Left colon (tissue), 2 donors: ENCODE measurements at places on chromosomes 5 and 9. TPM values are rescaled to one million over a fixed set of nuclear protein-coding genes. Genes with fewer than 3 reads are reported as not detected.
A peak's percentile ranks its signal among the peaks of the same experiment; 100 is the strongest.

GRCh38 chr5:94577466-94578245 lies 40.7 kb downstream of the KIAA0825 start:
- no peak for DNase-seq

Gene GRXCR2
- not detected for total RNA-seq

GRCh38 chr5:171418316-171418981 lies 998 bp upstream of the FGF18 start:
- DNase-seq: peak; percentile 75

- DNase-seq: no peak
Observed at GRCh38 chr9:98836206-98836605, 28.7 kb downstream of the GALNT12 start.

GRCh38 chr9:89538871-89539270 lies 41.0 kb upstream of the SEMA4D start:
- peak; percentile 12 for DNase-seq

- no peak for DNase-seq
Observed at GRCh38 chr5:59390074-59390659, 503.4 kb downstream of the PDE4D start.

- DNase-seq: no peak
Observed at GRCh38 chr9:113674436-113674835, 201.7 kb upstream of the ZNF618 start.

GRCh38 chr5:65126542-65127069 lies 355.1 kb downstream of the ADAMTS6 start:
- no peak for DNase-seq

Gene IFNA21
- not detected for total RNA-seq

GRCh38 chr9:123378025-123378424 lies 22.0 kb downstream of the CRB2 start:
- DNase-seq: no peak

DNA sequence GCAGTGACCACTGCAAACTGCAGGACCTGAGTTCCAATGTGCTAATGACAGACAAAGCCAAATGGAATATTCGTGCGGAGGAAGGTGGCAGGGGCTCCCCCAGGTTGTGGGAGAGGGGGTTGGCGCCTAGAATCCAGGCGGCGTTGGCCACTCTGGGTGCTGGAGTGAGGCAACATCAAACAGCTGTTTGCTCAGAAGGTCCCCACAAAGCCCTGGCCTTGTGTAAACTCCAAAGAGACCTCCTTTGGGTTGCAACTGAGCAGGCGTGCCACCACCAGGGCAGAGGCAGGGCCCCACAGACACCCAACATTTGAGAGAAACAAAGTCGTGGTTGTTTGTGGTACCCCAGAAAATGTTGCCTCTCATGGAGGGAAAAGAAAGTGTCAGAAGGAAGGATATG lies 14.5 kb downstream of the STKLD1 start:
- no peak for DNase-seq

- DNase-seq: peak; percentile 82
Observed at GRCh38 chr5:1118738-1119137, 6.9 kb upstream of the SLC12A7 start.

Gene PCDHGB6
- 2.2 TPM for total RNA-seq

Gene FOXD4L3
- not detected for total RNA-seq

DNA sequence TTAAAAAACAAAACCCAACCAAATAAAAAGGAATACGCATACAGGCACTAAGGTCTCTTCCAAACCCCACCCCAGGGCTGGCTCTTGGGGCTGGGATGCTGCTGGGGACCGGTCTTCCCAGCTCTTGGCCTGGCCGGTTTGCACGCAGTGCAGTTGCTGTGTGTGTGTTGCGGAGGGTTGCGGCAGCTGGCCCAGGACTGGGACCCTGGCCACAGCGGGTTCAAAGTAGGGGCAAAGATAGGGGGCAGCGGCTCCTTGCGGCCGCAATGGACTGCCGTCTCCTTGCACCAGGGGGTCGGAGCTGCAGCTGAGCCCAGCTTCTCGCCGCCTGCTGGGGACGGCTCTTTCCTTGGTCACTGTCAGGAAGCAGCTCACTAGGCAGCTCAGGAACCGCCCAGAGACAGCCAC lies 5.0 kb downstream of the DMRT3 start:
- no peak for DNase-seq

Gene STC2
- 1.7 TPM for total RNA-seq

Gene NR6A1
- total RNA-seq: 7.1 TPM

GRCh38 chr5:137167187-137167586 lies 331.9 kb downstream of the SPOCK1 start:
- DNase-seq: no peak

DNA sequence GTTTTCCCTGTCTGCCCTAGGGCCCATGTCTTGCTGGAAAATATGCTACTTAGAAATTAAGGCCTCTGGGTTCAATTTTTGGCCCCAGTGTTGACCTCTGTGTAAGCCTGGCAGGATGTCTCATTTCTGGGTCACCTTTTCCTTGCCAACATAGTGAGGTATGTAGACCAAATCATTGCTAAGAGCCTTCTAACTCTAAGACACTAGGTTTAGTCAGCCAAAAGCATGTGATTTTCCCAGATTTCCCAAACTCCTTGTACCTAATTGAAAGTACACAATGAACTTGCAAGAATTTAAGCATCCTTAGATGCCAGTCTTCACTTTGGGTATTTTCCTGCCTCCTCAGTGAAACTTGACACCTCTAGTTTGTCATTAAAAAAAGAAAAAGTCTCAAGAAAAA lies 77.0 kb downstream of the GALNT10 start:
- DNase-seq: no peak

DNA sequence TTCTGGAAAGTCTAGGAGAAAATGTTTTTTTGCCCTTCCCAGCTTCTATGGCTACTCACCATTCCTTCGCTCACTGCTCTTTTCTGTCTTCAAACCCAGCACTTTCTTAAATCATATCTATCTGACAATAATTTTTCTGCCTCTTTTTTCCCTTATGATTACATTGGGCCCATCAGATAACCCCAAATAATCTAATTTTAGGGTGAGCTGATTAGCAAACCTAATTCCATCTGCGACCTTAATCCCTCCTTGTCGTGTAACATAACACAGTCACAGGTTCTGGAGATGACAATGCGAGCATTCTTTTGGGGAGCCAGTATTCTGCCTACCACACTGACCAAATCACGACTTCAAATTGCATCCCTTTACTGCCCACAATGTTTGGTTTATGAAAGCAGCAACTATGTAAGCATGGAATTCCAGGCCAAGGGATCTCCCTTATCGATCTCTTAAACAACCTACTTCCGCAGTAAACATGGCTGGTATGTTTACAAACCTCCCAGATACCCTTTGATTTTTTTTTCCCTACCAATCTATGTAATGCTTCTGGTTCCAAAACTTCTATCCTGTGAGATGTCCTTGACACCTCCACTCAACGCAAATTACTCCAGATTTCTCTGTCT lies 2122.2 kb downstream of the MAT2B start:
- DNase-seq: no peak

Gene SURF1
- 48.2 TPM for total RNA-seq

- no peak for DNase-seq
Observed at GRCh38 chr9:114138552-114138971, 16.8 kb upstream of the COL27A1 start.

- DNase-seq: no peak
Observed at GRCh38 chr9:132114102-132114707, 34.5 kb upstream of the MED27 start.

GRCh38 chr9:91301161-91301560 lies 60.6 kb downstream of the AUH start:
- no peak for DNase-seq

DNA sequence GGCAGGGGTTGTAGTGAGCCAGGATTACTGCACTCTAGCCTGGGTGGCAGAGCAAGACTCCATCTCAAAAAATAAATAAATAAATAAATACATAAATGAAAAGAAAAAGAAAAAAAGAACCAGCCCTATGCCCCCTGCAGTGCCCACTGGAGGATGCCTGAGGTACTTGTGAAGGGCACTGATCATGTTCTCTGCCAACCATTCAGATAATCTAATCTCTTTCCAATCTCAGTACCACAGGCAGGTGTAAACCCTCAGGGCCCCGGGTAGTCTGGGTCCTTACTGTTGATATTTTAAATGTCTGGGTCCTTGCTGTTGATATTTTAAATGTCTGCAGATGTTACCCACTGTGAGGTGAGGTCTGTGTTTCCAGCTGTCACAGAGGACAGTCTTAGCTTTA lies 321.8 kb upstream of the ADCY2 start:
- DNase-seq: no peak

Gene SLC25A2
- 0.95 TPM for total RNA-seq

GRCh38 chr9:130446101-130446861 lies 1.5 kb downstream of the ASS1 start:
- DNase-seq: peak; percentile 63

DNA sequence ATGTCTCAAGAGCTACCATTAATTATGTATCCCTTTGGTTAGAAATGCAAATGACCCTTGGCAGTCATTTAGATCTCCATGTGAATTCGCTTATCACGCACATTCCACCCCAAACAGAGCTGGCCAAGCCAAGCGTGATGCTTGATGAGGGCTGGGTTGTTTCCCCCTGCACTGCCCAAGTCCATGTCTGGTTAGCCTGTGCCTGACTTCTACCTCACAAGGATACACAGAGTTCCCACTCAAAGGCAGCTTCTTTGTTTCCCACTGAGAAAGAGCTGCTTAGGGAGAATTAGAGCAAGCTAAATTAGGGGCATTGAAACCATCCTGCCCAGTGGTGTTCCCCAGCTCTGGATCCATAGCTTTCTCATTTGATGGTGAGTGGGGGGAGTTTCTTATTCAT lies 87.2 kb downstream of the FSTL4 start:
- no peak for DNase-seq

Gene MARCOL
- total RNA-seq: not detected

DNA sequence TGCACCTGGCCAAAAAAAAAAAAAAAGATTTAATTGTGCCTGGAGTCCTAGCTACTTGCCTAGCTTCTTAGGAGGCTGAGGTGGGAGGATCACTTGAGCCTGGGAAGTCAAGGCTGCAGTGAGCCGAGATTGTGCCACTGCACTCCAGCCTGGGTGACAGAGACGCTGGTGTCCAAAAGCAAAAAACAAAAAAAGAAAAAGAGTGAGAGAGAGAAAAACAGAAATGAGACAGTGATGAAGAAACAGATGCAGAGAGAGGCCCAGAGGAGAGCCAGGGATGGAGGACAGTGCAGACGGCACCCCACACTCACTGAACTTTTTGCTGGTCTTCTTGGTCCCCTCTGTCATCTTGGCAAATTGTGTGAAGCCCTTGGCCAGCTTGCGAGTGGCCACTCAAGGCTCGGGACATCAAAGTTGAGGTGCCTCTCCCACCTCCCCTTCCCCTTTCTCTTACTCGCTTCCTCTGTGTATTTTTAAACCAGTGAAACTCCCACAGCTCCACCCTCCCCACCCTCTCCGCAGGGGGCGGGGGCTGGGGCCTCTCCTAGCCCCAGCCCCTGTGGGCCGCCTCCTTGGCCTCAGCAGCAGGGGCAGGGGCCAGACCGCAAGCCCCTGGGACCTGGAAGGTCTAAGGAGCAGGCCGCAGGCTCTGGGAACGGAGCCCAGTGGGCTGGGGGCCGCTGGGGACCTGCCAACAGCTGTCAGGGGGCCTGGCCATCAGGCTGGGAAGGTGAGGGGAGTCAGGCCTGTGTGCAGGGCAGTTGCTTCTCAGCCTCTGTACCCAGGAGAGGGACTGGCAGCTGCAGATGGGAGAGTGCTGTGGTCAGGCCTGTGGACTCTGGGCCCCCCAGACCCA lies at the start of gene SH2D3C:
SH2D3C (minus strand) TSS at position 387 of the 856 bp plus-strand sequence; CDS start at position 348, 39 bp downstream.
- peak; percentile 42 for DNase-seq

- DNase-seq: peak; percentile 85
Observed at GRCh38 chr5:132495667-132496190, 5.2 kb upstream of the IRF1 start.

Gene XRCC4
- 7.8 TPM for total RNA-seq

Gene LCN9
- not detected for total RNA-seq

GRCh38 chr5:6551287-6551954 lies 81.4 kb downstream of the NSUN2 start:
- DNase-seq: no peak

Gene GPR150
- total RNA-seq: 0.37 TPM

GRCh38 chr5:158410976-158411375 lies 552.0 kb upstream of the CLINT1 start:
- DNase-seq: no peak
